ENCODE measurements at places on chromosomes 16 and 17.

DNA sequence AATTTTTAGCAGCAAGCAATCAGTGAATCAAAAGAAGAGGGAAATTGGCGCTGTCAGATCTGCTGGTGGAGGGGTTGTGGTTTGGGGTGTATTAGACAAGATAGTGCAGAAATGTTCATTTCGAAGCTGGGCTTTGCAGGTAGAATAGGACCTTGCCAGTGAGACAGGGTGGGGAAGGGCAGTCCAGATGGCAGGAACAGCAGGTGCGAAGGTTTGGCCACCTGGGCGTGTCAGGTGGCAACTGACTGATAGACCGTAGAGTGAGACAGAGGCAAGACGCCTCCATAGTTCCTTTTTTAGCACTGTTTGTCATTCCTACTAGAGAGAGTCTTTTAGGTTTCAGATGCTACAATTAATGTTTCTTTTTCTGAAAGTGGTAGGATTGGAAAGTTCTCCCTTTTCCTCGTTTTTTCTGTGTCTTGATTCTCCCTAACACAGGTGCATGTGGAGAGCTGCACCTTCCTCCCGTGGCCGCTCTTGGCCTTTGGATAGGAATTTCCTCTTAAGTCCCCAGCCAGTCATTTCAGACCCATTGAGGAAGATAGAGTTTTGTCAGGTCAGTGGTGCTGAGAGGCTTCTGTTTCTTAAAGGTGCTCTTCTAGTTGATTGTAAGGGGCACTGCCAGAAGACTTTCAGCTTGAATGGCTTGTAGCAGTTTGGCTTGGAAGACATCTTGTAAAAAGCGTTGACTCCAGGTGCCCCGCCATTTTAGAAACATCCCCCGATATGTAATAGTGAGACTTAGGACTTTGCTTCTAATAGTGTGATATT is 315.6 kb downstream of the SNX29 start:
- no peak for DNase-seq

DNA sequence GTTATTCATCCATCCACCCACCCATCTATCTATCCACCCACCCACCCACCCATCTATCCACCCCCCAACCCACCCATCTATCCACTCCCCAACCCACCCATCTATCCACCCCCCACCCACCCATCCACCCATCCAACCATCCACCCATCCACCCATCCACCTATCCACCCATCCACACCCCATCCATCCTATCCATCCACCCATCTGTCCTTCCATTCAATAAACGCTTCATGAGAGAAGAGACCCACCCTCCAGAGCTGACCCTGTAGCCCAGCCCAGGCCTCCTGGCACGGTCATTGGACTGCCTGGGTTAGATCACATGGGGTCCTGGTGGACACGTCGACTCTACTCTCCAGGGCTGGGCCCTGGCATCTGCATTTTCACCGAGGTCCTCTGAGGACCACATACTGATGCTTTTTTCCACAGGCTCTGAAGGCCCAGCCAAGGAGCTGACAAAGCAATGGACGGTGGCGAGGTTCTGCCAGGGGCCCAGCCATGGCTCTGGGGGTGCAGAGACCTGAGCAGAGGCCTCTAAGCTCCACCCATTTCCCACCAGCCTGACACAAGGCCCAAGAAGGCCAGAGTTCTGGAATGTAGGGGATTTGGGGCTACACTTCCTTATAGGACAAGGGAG is 41.3 kb upstream of the SLC38A10 start:
- DNase-seq, result no peak

DNA sequence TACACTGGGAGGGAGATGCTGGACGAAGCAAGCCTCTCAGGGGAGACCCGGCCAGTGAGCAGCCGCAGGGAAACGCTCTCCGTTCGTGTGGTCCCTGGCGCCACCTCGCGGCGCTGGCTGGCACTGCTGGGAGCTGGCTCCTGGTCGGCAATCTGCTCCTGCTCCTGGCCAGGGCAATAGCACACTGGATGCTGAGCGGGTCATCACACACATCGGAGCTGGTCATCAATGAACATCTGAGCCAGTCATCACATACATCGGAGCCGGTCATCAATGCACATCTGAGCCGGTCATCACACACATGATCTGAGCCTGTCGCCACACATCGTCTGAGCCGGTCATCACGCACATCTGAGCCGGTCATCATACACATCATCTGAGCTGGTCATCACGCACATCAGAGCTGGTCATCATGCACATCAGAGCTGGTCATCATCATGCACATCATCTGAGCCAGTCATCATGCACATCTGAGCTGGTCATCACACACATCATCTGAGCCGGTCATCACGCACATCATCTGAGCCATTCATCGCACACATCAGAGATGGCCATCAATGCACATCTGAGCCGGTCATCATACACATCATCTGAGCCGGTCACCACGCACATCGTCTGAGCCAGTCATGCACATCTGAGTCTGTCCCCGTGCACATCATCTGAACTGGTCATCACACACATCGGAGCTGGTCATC is 217.3 kb downstream of the RBFOX3 start:
- DNase-seq, result peak; percentile 51

GRCh38 chr17:78557598-78558039 is 19.6 kb downstream of the DNAH17 start:
- DNase-seq, result no peak

- no peak for DNase-seq
Measured at GRCh38 chr16:1133810-1134520, 18.9 kb upstream of the CACNA1H start.

- DNase-seq, result no peak
Measured at GRCh38 chr17:39777534-39778365, 40.0 kb downstream of the GRB7 start.
